ENCODE measurements at places on chromosomes 7 and 10. TPM values are rescaled to one million over a fixed set of nuclear protein-coding genes. Genes with fewer than 3 reads are reported as not detected.

Gene AKR1C4
- total RNA-seq: not detected

Gene ZCCHC24
- 53.1 TPM for total RNA-seq

Gene ZNF467
- not detected for total RNA-seq

Gene TSPAN13
- total RNA-seq: 2.2 TPM

Gene SPDYE5
- not detected for total RNA-seq

Gene UPK3BL2
- total RNA-seq: 2.8 TPM

Gene ZNF853
- total RNA-seq: 10.6 TPM

DNA sequence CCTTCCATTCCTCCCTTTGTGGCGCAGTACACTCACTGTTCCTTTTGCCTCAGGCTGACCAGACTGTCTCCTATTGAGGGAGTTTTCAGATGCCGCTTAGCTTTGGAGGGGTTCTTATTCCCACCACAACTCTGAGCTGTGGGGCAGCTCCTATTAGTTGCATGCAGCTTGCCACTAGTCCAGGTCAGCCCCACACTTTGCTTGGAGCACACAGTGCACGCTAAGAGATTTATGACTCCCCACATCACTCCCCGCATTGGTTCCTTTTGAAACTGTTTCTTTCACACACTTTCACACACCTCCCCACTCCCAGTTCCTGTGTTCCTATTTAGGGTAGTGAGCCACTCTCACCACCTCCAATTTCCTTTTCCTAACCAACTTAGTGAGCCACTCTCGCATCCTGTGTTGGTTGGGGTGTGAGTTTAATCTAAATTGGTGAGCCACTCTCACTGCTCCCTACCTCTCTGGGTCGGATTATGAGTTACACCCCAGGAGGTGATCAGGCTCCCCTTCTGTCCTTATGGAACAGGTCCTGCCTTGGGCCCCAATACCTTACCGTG, 10.4 kb upstream of the ZNF485 start:
- no peak for DNase-seq
- H3K4me3 ChIP-seq: no peak overlapping the region
- H3K27ac ChIP-seq: no peak overlapping the region

DNA sequence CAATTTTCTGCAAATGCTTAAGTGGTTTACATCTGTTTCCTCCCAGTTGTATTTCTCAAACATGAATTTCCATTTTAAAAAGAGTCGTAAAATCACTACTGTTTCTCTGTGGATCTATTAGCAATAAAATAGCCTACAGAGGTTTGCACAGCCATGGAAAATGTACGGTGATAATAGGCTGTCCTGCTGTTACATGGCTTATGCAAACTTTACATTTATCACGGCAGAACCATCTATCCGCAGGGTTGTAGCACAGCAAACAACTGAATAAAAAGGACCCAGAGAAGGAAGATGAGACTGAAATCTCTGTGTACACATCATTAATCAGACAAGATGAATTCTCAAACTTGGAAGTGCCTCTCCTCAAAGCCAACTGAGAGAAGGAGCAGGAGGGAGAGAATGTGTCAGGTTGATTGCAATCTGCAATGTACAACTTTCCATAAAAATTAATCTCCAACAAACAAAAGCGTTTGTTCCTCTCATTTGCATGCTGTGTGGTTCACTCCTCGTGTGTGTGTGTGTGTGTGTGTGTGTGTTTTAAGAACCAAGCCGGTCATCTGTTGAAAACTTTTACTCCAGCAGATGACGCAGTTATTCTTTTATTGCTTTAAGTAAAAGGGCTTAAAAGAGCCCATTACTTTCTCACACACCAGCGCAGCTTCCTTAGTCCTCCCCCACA, 279.3 kb downstream of the SKAP2 start:
- DNase-seq: no peak
- no peaks in the 10 kb centered on the region for H3K36me3 ChIP-seq
- no peak overlapping the region for H3K27ac ChIP-seq
- H3K27me3 ChIP-seq: peaks cover 5% of the 10 kb centered on the region

DNA sequence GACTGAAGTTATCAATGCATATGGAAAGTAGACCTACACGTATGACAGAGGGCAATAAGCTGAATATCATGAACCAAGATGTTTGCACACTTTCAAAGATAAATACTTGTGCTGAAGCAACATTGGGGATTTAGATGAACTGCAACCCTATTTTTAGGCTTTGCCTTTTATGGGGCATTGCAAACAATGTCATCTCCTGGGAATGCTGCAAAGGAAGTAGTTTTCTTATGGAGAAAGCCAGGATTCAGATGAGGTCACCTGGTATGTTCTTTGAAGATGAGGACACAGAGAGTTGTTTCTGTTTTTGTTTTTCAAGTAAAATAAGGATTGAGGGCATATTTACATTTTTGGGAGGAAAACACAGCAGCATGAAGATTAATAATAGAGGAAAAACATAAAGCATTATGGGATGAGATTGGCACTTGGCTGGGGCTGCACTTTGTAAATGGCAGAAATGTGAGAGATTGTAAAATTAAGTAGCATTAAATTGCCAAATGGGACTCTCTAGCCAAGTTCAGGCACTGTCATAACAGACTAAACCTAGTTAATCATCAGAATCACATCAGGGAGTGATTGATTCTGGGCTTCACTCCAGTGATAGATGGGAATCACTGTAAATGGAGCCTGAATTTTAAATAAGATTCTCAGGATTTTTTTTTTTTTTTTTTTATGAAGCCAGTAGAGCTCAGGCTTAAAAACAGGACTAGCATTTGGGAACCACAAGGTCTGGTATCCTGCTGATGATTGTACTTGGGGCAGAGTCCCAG, 63.1 kb downstream of the MALRD1 start:
- no peak overlapping the region for H3K27ac ChIP-seq
- no peak for DNase-seq
- no peaks in the 10 kb centered on the region for H3K27me3 ChIP-seq

DNA sequence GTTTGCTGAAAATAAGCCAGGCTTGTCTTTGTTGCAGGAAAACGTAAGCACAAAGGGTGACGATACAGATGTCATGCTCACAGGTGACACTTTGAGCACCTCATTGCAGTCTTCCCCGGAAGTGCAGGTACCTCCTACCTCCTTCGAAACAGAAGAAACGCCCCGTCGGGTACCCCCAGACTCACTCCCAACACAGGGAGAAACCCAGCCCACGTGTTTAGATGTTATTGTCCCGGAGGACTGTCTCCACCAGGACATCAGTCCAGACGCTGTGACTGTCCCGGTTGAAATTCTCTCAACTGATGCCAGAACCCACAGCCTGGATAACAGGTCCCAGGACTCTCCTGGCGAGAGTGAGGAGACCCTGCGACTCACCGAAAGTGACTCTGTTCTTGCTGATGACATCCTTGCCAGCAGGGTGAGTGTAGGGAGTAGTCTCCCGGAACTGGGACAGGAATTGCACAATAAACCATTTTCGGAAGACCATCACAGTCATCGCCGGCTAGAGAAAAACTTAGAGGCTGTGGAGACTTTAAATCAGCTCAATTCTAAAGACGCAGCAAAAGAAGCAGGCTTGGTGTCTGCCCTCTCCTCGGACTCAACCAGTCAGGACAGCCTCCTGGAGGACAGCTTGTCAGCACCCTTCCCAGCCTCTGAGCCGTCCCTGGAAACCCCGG, 18.3 kb upstream of the BHLHA15 start:
- H3K36me3 ChIP-seq: peaks cover 23% of the 10 kb centered on the region
- DNase-seq: no peak
- no peaks in the 10 kb centered on the region for H3K27me3 ChIP-seq

- H3K4me1 ChIP-seq: no peaks in the 10 kb centered on the region
- H3K27ac ChIP-seq: no peak overlapping the region
- no peak for DNase-seq
These were observed 246.1 kb downstream of the CREB5 start for GRCh38 chr7:28658381-28658780.

DNA sequence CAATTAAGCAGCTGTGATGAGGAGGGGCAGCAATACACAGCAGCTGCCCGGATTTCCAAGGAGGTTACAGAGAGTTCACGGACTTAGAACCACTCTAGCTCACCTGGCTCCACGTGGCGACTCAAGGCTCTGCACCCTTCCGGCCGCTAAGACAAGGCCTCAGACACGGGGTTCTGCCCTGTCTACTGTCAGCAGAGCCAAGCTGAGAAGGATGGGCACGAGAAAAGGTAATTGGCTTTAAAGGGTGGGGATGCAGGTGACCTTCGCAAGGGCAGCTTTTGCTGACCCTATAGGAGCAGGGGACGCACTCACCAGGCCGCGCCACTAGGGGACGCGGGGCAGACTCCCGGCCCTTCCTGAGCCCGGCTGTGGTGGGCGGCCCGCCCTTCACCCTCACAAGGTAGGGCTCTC, 152.4 kb downstream of the KIF20B start:
- DNase-seq: peak; percentile 66
- H3K27me3 ChIP-seq: no peaks in the 10 kb centered on the region
- H3K36me3 ChIP-seq: no peaks in the 10 kb centered on the region
- peaks cover 4% of the 10 kb centered on the region for H3K4me1 ChIP-seq
- H3K4me3 ChIP-seq: peak overlapping the region; percentile 52

DNA sequence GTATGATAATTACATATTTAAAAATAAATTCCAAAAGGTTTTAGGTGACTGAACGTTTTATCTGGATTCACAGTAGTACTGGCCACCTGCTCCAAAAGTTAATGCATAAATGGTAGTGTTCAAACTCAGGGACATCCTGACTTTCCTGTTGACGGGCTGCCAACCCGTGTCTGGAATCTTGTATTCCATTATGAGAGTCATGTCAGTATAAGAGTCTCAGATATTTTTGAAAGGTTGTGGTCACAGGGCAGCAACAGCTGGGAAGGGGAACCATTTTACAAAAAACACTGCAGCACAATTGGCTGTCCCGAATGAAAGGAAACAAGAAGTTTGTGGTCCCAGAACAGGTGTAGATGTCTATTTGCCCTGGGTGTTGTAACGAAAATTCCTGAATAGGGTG, 2.8 kb downstream of the TDRD1 start:
- H3K4me1 ChIP-seq: peaks cover 16% of the 10 kb centered on the region
- no peak overlapping the region for H3K4me3 ChIP-seq

- 0 out of 2 replicates have a peak, but pooled peaks cover 4% of the 10 kb centered on the region for H3K4me1 ChIP-seq
- no peaks in the 10 kb centered on the region for H3K36me3 ChIP-seq
- no peak overlapping the region for H3K27ac ChIP-seq
- no peak overlapping the region for H3K4me3 ChIP-seq
These were observed 172.6 kb downstream of the FAM107B start for GRCh38 chr10:14601872-14602725.

- DNase-seq: no peak
- H3K4me3 ChIP-seq: no peak overlapping the region
- no peaks in the 10 kb centered on the region for H3K27me3 ChIP-seq
- H3K27ac ChIP-seq: no peak overlapping the region
- H3K4me1 ChIP-seq: no peaks in the 10 kb centered on the region
These were observed 3.9 kb downstream of the CTTNBP2 start for GRCh38 chr7:117869374-117869773.

GRCh38 chr10:7618461-7618860, 48.3 kb downstream of the ITIH5 start:
- H3K27ac ChIP-seq: no peak overlapping the region
- no peaks in the 10 kb centered on the region for H3K36me3 ChIP-seq
- DNase-seq: no peak
- H3K4me1 ChIP-seq: no peaks in the 10 kb centered on the region

DNA sequence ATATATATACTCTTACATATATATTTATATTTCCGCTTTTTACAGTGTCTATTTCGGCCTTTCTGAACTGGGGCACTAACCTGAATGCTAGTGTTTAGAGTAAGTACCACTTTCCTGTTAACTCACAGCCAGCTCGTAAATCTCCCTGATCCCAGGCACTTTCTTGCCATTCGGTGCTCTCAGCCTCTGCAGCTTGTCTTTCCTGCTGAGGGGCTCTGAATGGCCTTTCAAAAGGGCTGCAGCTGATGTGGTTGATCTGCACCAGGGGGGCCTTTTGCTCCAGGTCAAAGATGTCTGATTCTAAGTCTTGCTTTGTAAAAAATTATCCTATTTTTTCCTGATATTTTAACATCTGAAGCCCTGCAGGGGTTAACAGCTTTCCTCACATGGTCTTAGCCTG, 25.5 kb upstream of the HPS1 start:
- peaks cover 5% of the 10 kb centered on the region for H3K4me1 ChIP-seq
- no peak overlapping the region for H3K4me3 ChIP-seq
- H3K27ac ChIP-seq: no peak overlapping the region
